ENCODE measurements at places on chromosomes 6 and 20.

DNA sequence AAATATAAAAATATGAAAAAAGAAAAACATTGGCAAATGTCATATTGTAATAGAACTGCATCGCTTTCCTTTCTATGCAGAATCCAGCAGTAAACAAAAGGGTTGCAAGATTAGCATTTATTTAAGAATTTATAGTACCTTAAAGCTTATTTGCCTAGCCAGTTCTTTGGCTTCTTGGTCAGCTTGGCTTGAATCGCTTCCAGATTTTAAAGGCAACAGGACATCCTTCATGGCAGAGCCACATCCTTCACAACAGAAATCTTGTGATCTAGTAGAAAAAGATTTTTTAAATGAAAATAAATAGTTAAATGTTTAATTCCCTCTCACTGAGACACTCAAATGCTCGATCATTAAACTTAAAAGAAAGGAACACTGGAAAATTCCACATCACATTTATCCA is 17.4 kb downstream of the UBE2J1 start:
- no peak for DNase-seq

GRCh38 chr6:106972500-106972899 is 2.0 kb downstream of the CD24 start:
- no peak for DNase-seq

DNA sequence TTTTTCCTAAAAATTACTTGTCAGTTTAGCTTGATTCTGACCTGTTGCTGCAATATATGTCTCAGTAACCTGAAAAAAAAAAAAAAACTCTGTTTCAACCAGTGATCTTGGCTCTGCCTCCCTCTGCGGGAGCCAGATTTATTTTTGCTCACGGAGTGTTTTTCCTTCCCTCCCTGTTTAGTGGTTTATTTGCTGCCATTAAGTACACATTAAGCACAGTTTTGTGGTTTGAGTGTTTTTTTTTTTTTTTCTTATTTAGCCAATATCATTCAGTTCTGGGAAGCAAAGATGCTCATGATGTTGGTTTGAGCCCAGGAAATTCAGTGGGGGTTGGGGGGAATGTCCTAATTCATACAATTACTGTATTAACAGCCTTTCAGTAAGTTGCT is 110.1 kb upstream of the GPR6 start:
- DNase-seq, result no peak

DNA sequence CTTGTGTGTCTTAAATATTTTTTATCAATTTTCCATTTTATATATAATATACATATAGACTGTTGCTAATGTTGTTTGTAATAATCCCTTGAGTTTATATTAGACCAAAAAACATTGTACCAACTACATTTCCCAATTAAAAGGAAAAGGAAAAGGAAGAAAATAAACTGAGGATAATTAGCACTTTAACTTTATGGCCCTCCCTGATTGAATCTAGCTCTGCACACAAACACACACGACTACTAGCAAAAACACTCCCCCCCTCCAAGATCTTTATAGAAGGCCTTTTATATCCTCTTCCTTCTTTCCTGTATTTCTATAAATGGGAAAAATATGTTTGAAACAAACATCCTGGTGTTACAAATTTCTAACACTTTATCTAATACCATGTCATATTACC is 276.8 kb downstream of the NKAIN2 start:
- DNase-seq, result no peak

DNA sequence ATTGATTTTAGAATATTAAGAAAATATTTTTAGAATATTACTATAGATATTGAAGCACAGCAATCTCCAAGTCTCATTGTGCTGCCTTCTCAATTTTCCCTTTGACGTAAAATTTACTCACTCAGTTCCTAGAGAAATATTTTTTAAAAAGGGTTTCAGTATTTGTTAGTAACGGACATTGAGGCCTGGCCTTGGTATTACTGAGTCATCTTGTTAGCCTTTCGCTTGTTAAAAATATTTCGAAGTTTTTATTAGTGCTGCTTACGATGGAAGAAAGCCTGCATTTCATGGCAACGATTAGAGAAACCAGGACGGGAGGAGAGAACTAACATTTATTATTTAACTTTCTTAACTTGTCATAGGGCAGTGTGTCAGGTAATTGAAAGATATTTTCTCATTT is 82.2 kb downstream of the TIAM2 start:
- DNase-seq, result no peak

GRCh38 chr20:10402938-10403608 is 30.9 kb downstream of the MKKS start:
- no peak for DNase-seq

DNA sequence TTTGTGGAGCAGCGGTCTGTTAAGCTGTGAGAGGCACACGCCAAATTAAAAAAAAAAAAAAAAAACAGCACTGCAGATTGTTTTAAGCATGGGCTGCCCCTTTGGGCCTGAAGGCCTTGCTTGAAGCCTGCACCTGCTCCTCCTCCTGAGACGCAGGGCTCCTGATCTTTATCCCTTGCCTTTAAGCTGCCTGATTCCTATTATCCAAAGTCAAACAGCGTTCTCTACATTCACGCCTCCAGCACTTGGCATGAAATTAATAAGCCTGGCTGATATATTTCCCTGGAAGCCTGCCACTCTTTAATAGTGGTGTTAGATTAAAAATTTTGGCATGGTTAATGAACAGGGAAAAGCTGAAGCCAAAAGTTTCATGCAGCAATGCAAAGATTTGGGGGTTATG is 163.9 kb downstream of the FAXC start:
- no peak for DNase-seq

GRCh38 chr6:16130437-16130891 is 1.6 kb downstream of the MYLIP start:
- DNase-seq, result no peak

DNA sequence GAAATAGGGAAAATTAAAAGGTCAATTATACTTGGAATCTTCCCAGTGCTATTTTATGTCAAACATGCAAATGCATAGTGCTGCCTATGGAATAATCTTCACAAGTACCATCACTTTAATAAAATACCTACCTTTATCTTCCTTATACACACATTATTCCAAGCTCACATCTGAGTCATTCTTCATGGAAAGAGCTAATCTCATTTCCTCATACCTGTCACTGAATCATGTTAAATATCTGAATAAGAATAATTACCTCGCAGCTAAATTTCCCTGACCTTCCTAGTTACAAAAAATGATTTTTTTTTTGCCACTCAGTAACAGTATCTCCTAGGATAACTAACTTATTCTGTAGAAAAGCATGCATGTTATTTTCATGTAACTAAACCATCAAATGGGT is 661.4 kb upstream of the HS3ST5 start:
- no peak for DNase-seq

All from stimulated activated CD8-positive, alpha-beta memory T cell treated with anti-CD3 and anti-CD28 coated beads, Interleukin-2, amount 100 ng/mL, for 1 hour (primary cell).